ENCODE measurements at places on chromosomes 1 and 21.

DNA sequence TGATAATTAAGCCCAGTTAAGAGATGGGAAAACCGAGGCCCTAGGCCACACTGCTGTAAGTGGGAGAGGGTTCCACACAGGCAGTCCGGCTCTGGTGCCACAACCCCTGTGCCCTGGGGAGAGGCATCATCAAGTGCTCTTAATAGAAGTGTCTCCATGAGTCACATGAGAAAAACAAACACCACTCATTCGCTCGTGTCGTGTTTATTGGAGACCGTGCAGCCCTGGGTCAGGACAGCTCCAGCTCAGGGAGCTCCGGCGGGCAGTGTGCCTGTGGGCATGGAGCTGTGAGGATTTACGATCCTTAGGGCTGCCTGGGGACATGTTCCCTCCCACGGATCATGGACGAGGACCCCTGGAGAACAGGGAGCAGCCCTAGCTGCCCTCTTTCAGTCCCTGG, 658.5 kb downstream of the AJAP1 start:
- H3K4me3 ChIP-seq = no peak overlapping the region
- no peaks in the 10 kb centered on the region for H3K4me1 ChIP-seq
- no peak overlapping the region for H3K27ac ChIP-seq
- DNase-seq = no peak
- H3K36me3 ChIP-seq = no peaks in the 10 kb centered on the region
- H3K27me3 ChIP-seq = no peaks in the 10 kb centered on the region

DNA sequence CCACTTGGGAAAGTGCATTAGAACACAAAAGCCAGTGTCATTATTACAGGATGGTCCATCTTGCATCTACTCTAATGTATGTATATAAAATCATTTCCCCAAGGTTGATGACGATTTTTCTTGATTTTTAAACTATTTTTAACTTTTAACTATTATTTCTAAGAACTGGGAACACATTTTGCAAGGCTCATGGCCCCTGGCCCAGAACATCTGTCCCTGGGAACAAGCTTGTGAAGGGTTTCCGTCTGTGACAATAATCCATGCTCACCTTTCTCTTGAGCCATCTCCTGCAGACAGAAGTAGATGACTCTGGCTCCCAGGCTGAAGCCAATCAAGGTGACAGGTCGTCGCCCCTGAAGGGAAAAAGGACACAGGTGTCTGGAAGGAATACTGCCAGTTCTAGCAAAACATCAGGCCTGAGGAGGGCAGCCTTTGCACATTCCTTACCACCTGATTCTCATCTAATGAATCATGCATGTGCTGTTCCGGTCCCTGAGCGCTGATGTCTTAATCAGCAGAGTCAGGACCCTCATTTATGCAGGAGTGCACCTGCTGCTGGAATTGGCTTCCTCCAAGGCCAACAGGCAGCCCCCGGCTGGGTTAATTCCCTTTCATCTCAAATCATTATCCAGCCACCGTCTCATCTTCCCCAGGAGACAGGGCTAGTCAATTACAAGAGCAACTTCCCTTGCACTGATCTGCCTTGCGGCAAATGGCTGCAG, 62.5 kb downstream of the TMCO4 start:
- no peaks in the 10 kb centered on the region for H3K4me1 ChIP-seq
- H3K36me3 ChIP-seq = no peaks in the 10 kb centered on the region
- H3K4me3 ChIP-seq = no peak overlapping the region
- DNase-seq = no peak
- no peaks in the 10 kb centered on the region for H3K27me3 ChIP-seq
- no peak overlapping the region for H3K27ac ChIP-seq

GRCh38 chr1:181073638-181074037, 14.9 kb upstream of the IER5 start:
- H3K4me1 ChIP-seq = peaks cover 24% of the 10 kb centered on the region
- H3K27ac ChIP-seq = peak overlapping the region; percentile 34
- H3K27me3 ChIP-seq = no peaks in the 10 kb centered on the region

- no peaks in the 10 kb centered on the region for H3K36me3 ChIP-seq
- H3K27me3 ChIP-seq = no peaks in the 10 kb centered on the region
- no peak overlapping the region for H3K4me3 ChIP-seq
- DNase-seq = no peak
Observed at GRCh38 chr1:14613926-14614325, 15.4 kb downstream of the KAZN start.

DNA sequence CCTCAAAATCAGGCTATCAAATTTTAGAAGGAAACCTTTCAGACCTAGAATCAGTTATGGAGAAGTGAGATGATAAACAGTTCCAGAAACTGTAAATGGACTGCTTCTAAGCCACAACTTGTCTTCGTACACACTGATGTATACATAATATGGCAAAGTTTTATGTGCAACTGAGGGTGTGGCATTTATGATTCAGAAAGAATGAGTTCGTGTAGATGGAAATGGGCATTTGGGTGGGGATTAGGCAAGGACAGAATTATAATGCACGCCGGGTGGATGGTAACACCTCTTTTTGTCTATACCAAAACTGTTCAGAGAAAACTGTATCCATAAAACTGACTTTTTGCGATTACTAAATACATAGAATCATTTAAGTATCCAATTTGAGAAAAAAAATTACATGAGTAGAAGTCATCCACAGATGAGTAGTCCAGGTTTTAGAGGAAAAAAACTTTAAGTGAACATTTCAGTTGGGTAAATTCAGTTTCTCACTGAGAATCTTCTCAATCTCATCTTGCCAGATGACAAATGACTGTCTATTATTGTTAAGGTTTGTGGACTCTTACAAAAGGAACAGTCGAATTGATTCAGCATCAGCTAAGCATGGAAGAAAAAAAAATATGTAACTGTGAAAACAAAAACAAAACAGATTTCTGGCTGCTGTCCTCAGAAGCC, 22.5 kb downstream of the ERRFI1 start:
- H3K27ac ChIP-seq = peak overlapping the region; percentile 99
- H3K4me1 ChIP-seq = peaks cover 32% of the 10 kb centered on the region
- H3K36me3 ChIP-seq = no peaks in the 10 kb centered on the region
- no peaks in the 10 kb centered on the region for H3K27me3 ChIP-seq

DNA sequence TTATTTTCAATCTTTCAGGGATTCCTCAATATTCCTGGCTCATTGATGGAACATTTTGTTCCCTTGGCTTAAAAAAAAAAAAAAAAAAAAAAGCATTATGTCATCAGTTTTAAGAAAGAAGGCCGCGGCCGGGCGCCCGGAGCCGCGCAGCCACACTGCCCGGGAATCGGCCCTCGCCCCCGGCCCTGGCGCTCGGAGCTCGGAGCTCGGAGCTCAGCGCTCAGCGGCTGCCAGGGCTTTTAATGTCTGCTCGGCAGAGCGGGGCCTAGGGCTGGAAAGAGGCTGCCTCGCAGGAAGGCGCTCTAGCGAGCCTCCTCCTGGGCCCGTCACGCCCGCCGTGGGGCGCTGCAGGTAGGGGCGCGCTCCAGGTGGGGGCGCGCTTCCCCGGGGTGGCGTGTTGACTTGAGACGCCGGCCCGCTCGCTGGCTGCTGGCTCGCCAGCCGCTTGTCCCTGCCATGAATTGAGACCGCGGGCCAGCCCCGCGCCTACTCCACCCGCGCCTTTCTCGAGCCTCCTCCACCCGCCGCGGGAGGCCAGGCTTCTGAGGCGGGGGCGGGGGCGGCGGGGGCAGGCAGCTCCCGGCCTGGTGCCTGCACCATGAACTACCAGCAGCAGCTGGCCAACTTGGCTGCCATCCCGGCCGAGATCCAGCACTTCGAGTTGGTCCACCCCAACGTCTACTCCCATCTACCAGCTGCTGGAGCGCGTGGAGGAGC, 5.4 kb upstream of the TDRD5 start:
- no peaks in the 10 kb centered on the region for H3K4me1 ChIP-seq
- peaks cover 33% of the 10 kb centered on the region for H3K27me3 ChIP-seq
- H3K27ac ChIP-seq = no peak overlapping the region

- no peaks in the 10 kb centered on the region for H3K36me3 ChIP-seq
- H3K27me3 ChIP-seq = no peaks in the 10 kb centered on the region
- H3K27ac ChIP-seq = peak overlapping the region; percentile 97
- H3K4me1 ChIP-seq = peaks cover 34% of the 10 kb centered on the region
- DNase-seq = no peak
Observed at GRCh38 chr1:17186216-17186909, 18.6 kb upstream of the PADI1 start.

DNA sequence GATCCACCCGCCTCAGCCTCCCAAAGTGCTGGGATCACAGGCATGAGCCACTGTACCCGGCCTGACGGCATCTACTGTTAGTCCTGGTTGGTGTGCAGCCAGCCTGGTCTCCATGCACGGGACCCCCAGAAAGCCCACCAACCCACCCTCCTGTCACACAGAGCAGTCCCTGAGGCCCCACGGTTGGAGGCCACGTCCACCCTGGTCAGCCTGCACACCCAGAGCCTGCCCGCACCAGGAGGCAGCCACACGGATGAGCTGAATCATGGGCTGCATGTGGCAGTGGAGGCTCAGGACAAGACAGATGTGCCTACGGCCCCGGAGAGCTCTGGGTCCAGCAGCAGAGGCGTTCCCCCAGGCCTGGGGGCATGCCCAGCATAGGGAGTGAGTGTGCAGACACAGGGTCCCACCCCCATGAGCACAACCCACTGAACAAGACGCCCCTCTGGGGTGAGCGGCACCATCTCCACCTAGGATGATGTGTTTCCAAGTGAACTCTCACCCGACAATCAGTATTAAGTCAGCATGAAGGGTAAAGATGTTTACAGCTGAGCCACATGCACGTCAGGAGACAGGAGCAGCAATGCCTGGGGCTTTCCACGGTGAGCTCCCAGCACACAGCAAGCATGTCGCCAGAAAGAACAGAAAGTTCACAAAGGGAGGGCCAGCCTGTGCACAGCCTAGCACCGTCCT, 102.1 kb downstream of the WDR4 start:
- no peak for DNase-seq
- H3K4me1 ChIP-seq = no peaks in the 10 kb centered on the region
- H3K4me3 ChIP-seq = no peak overlapping the region
- no peak overlapping the region for H3K27ac ChIP-seq

GRCh38 chr1:21801100-21801499, 11.0 kb upstream of the LDLRAD2 start:
- H3K4me1 ChIP-seq = peaks cover 7% of the 10 kb centered on the region
- no peaks in the 10 kb centered on the region for H3K36me3 ChIP-seq
- H3K27me3 ChIP-seq = no peaks in the 10 kb centered on the region
- peak overlapping the region; percentile 16 for H3K27ac ChIP-seq
- no peak for DNase-seq

GRCh38 chr1:111436726-111437125, 9.2 kb upstream of the OVGP1 start:
- no peak overlapping the region for H3K27ac ChIP-seq
- no peak overlapping the region for H3K4me3 ChIP-seq
- H3K4me1 ChIP-seq = peaks cover 5% of the 10 kb centered on the region
- H3K27me3 ChIP-seq = no peaks in the 10 kb centered on the region
- peaks cover 43% of the 10 kb centered on the region for H3K36me3 ChIP-seq

GRCh38 chr1:27635396-27636142, 584 bp upstream of the FGR start:
- H3K36me3 ChIP-seq = no peaks in the 10 kb centered on the region
- H3K4me1 ChIP-seq = no peaks in the 10 kb centered on the region
- no peak overlapping the region for H3K27ac ChIP-seq
- peaks cover 8% of the 10 kb centered on the region for H3K27me3 ChIP-seq

DNA sequence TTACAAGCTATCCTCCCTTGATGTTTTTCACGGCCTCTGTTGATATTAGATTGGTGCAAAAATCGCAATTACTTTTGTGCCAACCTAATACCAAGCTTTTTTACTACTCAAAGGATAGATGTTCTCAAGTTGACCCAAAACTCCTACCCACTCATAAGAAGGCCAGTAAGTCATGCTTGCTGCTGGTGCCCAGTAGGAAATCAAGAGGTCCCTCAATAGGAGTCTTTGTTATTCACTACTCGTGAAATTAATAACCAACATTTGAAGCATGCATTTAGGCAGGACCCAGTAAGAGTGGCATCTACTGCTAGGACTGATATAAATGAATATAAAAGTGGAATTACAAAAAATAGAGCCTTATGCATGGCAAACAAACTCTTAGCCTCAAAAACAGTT, 52.6 kb downstream of the APP start:
- peaks cover 14% of the 10 kb centered on the region for H3K36me3 ChIP-seq
- H3K4me3 ChIP-seq = no peak overlapping the region
- no peaks in the 10 kb centered on the region for H3K27me3 ChIP-seq

DNA sequence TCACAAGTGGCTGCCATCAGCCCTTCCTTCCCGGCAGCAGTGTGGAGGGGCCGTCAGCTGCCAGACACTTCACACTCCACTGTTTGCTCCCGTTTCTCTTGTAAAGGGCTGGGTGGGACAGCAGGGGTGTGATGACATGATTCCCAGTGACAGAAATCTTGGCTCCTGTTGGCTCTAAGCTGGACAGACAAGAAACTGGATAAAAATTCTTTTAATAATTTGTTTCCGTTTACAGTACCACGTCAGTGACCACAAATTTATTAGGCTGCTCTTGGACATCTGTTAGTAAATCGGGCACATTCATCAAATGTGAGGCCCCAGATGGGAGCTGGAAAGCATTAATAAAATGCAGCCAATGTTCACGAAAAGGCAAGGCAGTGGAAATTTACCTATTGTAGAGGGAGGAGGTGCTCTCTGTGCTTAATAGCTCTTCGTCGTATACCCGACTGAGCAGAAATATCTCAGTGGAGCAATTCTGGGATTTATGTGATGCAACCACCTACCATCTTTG, 353.7 kb upstream of the GREM2 start:
- H3K27me3 ChIP-seq = peaks cover 11% of the 10 kb centered on the region
- no peak overlapping the region for H3K4me3 ChIP-seq
- H3K36me3 ChIP-seq = no peaks in the 10 kb centered on the region

DNA sequence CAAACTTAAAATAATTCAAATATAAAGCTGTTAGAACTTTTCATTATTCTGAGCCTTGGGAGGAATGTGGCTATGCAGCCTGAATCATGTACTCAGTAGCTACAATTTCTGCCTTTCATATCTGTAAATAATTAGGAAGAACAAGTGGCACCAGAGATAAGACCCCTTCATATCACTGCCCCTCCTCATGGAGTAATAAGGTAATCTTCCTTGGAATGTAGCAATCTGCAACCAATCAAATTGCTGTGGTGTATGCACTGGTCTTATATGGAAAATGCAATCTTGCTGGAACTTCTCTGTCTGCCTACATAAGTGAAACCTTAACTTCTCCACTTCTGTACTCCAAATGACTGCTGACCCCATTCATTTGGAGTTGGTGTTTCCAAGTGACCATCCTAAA, 104.4 kb upstream of the VANGL1 start:
- DNase-seq = no peak
- no peaks in the 10 kb centered on the region for H3K27me3 ChIP-seq
- H3K4me1 ChIP-seq = no peaks in the 10 kb centered on the region
- no peaks in the 10 kb centered on the region for H3K36me3 ChIP-seq
- H3K27ac ChIP-seq = no peak overlapping the region

GRCh38 chr1:219757890-219758289, 145.0 kb upstream of the ZC3H11B start:
- H3K27me3 ChIP-seq = no peaks in the 10 kb centered on the region
- H3K27ac ChIP-seq = no peak overlapping the region
- no peaks in the 10 kb centered on the region for H3K36me3 ChIP-seq
- no peaks in the 10 kb centered on the region for H3K4me1 ChIP-seq

DNA sequence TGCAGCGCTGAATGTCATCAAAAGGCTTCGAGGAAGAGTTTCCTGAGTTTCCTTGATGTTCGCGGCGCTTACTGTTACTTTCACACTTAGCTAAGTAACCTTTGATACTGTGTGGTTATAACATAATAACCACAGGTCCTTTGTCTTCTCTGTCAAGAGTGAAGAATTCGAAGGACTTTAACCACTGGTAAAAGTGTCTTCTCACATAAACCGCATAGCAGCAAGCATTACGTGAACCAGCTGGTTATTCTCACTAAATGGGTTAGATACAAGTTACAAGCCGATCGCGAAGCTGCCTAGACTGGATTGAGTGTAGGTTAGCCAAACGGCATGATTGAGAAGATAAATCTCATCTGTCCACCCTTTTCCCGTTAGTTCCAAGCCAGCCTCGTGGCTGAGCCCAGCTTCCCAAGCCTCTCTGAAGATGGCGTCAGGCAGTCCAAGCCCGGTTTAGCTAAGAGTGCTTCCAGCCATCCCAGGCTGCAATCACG, 18.3 kb upstream of the IFNGR2 start:
- DNase-seq = no peak
- H3K36me3 ChIP-seq = no peaks in the 10 kb centered on the region
- no peaks in the 10 kb centered on the region for H3K27me3 ChIP-seq
- H3K4me3 ChIP-seq = no peak overlapping the region
- H3K4me1 ChIP-seq = peaks cover 37% of the 10 kb centered on the region
